ENCODE measurements at places on chromosomes 5 and 9. TPM values are rescaled to one million over a fixed set of nuclear protein-coding genes. Genes with fewer than 3 reads are reported as not detected.

- DNase-seq: no peak
Measured at GRCh38 chr9:137626464-137626863, 7.7 kb downstream of the EHMT1 start.

DNA sequence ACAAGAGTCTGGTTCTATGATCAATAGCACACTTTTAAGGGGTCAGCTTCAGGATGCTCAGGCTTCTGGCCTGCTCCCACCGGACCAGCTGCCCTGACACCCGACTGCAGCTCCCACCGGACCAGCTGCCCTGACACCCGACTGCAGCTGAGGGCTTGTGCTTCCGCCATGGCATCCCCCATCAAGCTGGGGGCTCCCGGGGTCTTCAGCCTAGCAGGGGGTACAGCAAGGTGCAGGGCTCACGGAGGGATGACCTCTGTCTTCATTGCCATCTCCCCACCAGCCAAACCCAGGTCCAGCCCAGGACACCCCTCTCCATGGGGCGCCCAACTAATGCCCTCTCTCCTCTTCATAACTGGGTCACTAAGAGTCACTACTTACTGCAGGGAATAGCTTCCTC is 1.9 kb downstream of the FLT4 start:
- no peak for DNase-seq

DNA sequence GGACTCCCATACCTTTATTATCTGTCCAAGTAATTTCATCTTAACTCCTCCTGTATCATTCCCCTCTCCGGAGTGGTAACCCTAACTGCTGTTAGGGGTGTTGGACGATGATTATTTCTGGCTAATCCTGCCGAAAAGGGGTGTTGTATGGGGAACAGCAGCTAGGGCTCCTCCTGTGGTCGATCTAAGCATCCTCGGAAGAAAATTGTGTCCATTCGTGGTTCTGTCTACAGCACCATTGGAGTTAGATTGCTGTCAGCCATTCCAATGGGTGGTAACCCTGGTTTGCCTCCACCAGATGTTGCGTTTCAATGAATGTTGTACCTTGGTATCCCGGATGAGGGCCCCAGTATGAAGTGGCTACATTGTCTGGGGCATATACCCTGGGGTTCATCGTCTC is 35.6 kb upstream of the LMNB1 start:
- DNase-seq: no peak

- no peak for DNase-seq
Measured at GRCh38 chr9:134088063-134088725, 20.4 kb upstream of the BRD3 start.

DNA sequence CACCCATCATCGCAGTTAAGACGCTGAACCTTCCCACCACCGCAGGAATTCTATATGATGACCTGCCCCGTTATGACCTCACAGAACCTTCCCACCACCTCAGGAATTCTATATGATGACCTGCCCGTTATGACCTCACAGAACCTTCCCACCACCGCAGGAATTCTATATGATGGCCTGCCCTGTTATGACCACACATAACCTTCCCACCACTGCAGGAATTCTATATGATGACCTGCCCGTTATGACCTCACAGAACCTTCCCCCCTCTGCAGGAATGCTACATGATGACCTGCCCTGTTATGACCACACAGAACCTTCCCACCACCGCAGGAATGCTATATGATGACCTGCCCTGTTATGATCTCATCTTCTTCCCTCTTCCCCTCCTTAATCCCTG is 64.3 kb downstream of the IRX1 start:
- DNase-seq: no peak

DNA sequence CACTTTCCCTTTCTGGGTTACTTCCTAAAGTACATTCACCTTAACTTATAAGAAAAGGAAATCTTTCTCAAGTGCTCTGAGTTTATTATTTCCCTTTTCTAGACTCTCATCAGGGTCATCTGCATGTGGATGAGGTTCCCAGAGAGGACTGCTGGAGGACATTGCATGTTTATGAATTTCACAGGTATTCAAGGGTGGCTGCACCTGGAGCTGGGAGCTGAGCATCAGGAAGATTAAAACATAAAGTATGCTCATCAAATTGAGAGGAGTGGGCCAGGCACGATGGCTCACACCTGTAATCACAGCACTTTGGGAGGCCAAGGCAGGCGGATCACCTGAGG is 34.7 kb upstream of the PLIN2 start:
- DNase-seq: no peak

DNA sequence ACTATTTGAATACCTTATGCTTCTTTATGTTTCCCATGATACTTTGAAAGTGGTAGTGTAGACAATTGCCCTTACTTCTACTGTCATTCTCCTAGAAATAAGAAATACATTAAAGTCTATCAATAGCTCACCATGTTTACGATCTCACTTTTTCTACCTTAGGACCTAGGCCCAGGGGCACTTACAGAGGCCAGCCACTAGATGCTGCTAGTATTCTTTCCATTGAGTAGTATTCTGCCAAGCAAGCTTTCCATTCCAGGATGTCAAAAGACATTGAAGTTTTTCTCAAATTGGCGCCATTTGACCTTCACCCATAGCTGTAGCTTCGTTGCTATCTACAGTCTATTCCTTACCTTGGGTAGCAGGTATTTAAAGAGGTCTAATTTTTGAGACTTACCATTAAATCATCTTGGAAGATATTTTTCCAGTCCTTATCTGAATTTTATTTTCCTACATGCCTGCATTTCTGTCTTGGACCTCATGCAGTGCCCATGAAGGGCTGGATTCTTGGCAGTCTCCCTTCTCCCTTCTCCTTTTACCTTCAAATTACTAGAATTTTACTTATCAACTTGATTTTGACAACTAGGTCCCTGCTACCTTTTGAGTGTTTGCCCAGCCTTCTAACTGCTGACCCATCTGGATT is 246.0 kb upstream of the NUDT12 start:
- DNase-seq: peak; percentile 42

DNA sequence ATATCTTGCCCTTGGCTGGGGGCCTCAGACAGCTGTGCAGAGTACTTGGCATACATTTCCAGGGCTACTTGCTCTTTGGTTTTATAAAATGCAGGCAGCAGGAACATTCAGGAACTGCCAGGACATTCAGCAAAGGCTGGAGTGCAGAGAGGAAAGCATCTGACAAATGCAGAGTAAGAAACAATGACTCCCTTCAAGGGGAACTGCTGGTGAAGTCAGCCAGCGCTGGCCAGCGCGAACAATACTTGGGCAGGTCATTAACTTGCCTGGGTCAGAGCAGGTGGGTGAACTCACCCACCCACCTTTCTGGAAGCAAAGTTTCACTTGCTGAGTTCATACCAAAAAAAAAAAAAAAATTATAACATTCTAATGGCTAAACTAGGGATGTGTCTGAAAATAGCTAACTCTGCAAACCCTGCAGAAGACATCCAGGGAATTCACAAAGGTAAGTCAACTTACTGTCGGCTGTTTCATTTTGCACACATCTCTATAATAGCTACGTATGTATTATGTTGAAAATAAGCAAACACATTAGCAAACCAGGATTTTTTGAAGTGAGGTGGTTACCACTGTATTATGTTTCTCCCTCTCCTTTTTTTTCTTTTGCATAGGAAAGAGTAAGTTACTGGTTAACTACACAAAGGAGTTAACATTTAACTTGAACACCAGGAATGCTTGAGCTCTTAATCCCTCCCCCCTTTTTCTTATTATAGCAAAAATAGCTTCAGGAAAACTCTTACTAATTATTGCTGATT is 152.2 kb downstream of the GLIS3 start:
- no peak for DNase-seq

DNA sequence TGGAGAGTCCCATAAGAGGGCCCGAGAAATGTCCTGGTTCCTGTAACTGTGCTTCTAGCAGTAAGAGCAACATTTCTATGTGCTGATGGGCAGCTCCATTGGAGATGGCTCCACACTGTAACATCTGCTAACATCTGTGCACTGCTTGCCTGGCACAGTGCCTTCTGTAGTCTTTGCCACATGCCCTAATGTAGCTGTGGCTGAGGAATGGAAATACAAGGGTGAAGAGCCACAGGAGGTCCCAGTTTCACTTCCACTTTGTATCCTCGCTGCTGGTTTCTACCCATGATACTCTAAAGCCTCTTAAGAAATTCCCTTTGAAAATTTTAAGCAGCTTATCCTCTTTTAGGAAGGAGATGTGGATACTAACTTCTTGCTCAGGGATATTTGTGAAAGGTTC is 97.4 kb downstream of the HOMER1 start:
- DNase-seq: no peak

GRCh38 chr9:36559036-36559695 is 13.5 kb upstream of the MELK start:
- DNase-seq: no peak

- no peak for DNase-seq
Measured at GRCh38 chr5:37519304-37519703, 140.2 kb downstream of the WDR70 start.

- DNase-seq: peak; percentile 45
Measured at GRCh38 chr5:79878721-79879336, 112.2 kb downstream of the MTX3 start.

DNA sequence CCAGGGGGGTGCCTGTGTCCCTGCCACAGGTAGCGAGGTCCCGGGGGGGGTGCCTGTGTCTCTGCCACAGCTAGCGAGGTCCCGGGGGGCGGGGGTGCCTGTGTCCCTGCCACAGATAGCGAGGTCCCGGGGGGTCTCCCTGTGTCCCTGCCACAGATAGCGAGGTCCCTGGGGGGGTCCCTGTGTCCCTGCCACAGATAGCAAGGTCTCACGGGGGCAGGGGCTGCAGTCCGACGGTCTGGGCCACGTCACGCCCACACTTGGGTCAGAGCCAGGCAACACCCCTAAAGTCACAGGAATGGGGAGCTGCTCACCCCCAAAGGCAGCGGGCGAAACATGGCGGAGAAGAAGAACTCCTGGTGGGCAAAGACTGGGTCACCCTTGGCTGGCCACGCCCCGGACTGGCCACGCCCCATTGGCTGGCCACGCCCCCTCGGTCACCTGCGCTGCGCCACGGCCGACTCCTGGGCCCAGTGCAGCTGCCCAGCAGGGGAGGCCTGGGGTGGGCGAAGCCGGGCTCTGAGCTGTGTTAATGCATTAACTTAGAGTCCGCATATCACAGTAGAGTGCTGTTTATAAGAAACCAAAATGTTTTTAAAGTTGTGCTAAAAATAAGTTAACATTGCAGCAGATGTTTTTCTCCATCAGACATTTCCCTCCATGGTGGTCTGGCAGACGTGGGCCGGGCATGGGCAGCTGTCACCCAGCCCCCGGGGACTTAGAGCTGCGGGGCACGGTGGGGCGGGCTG is 7.0 kb downstream of the NOXA1 start:
- DNase-seq: no peak

DNA sequence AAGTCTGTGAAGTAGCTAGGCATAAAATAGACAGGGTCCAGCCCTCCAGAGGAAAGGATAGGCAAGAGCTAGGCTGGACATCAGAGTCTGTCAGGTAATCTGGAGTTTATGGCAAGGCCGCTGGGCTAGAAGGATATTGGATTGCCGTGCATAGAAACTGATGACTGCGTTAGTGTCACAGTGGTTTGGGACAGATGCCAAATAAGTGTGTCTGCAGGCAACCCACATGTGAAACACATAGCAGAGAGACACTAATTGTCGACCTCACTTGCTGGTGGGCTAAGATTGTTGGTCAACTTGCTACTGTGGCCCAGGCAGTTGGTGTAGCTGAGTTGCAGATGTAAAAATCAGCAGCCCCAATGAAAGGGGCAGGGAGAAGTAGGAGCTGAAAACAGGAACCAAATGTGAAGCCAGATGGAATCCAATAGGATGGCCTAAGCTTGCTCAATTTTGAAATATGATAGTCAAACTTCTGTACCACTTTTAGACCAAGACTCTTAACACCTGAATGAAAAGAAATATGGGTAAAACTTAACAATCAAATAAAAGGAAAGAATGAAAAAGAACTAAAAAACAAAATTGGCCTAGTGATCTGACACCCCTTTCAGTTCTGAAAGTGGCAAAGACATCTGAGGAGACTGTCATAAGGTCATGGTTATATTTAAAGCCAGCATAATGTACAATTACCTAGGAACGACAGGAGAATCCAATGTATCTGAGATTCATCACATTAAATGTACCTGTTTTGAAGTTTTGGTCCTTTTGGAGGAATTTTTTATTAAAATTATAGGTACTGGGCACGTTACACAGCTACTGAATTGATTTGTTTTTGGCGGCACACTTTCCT is 243.3 kb upstream of the ACTBL2 start:
- DNase-seq: no peak

DNA sequence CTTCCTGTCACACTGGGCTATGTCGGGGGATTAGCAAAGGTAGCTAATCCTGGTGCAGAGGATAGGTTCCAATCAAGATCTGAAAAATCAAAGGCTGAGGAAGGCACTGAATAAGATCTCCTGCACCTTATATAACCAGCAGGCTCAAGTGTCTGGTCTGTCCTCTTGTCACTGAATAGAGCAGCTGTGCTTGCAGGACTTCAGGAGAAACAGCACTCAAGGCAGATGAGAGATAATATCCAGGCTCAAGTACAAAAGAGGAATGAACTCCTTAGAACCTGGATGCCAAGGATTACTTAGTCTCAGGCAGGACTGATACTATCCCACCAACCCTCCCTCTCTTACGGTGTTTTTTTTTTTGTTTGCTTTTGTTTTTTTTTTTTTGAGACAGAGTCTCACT is 108.8 kb upstream of the LRRTM2 start:
- DNase-seq: no peak

- no peak for DNase-seq
Measured at GRCh38 chr5:74244406-74244805, 396.1 kb downstream of the ENC1 start.

DNA sequence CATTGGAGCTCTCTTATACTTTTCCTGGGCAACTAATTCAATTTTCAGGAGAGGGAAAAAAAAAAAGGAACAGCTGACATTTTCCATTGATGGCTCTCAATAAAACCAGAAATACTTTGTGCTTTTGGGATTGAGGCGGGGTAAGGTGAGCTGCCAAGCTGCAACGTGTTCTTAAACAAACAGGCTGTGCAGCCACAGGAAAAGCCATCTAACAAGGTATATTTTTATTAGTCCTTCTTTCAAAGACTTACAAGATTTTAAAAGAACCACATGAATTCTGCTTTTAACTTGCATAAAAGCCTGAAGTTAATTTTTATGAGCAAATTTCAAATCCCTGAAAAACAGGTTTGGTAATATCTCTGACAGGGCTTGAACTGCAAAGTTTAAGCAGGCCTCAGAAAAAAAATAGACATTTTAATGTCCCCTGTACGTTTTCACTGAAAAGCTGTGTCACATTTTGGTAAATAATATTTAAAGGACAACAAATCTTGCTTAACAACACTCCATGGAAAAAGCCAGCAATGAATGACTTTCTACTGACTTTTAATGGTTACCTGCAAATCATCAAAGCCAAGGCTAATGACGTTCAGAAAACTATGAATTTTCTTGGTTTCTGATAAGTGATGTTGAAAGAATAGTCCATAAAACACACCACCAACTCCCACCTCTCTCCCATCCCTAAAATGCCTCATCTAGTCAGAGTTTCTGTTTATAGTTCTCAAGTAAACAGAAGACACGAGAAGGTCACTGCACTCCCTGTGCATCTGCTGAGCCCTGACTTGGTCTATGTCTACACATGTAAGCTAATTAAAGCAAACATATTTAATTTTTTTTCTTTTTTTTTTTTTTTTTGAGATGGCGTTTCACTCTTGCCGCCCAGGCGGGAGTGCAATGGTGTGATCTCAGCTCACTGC is 433.6 kb downstream of the PIK3R1 start:
- no peak for DNase-seq

Gene NUDT12
- total RNA-seq: 10.9 TPM

Gene MIER3
- 41.3 TPM for total RNA-seq

Gene TAF11L10
- total RNA-seq: 0.83 TPM

Gene STKLD1
- total RNA-seq: 2.6 TPM

Gene CCDC180
- total RNA-seq: 13.1 TPM

Gene PCDH12
- 1.7 TPM for total RNA-seq

Gene SLC45A2
- 0.76 TPM for total RNA-seq

Gene COL5A1
- total RNA-seq: 28.9 TPM
